Mesothelial cell of epicardium (in vitro differentiated cells): ENCODE measurements at places on chromosomes 11 and 22. TPM values are rescaled to one million over a fixed set of nuclear protein-coding genes. Genes with fewer than 3 reads are reported as not detected.

- no peaks in the 10 kb centered on the region for H3K4me1 ChIP-seq
- peaks cover 43% of the 10 kb centered on the region for H3K27me3 ChIP-seq
- H3K36me3 ChIP-seq = no peaks in the 10 kb centered on the region
- H3K27ac ChIP-seq = no peak overlapping the region
These were observed 115.4 kb downstream of the OSBP2 start for GRCh38 chr22:30810105-30810504.

Gene KRTAP5-7
- total RNA-seq = 0.18 to 0.43 TPM (median 0.25 TPM) in 3 replicates

DNA sequence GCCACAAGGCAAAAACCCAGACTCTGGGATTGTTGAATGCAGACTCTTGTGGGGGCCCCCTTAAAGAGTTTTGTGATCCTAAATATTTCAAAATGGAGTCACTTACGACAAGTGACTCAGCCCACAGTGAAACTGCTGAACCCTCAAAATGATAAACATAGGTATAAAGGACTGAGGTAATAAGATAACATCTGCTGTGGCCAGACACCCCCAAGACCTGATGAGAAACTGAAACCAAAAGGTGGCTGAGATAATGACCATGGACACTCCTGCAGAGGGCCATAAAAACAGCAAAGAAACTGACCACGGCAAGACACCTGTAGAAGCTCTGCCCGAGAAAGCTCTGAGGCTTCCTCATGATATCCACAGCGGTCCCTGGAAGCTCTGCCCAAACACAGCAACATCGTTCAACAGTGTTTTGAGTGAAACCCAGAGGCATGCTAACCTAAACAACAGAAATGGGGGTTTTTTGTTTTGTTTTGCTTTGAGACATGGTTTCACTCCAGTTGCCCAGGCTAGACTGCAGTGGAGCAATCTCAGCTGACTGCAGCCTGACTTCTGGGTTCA, 1.6 kb upstream of the PLAAT4 start:
- H3K27ac ChIP-seq = no peak overlapping the region
- DNase-seq = no peak
- no peak overlapping the region for H3K4me3 ChIP-seq
- H3K27me3 ChIP-seq = no peaks in the 10 kb centered on the region
- H3K4me1 ChIP-seq = peaks cover 41% of the 10 kb centered on the region

Gene SNRPD3
- 95.1 to 110 TPM (median 102 TPM) in 3 replicates for total RNA-seq

Gene SBF2
- total RNA-seq = 44.7 to 58.4 TPM (median 53.1 TPM) in 3 replicates

Gene TUB
- 51.7 to 53.4 TPM (median 52.8 TPM) in 3 replicates for total RNA-seq
